ENCODE measurements at places on chromosomes 11 and 22.

DNA sequence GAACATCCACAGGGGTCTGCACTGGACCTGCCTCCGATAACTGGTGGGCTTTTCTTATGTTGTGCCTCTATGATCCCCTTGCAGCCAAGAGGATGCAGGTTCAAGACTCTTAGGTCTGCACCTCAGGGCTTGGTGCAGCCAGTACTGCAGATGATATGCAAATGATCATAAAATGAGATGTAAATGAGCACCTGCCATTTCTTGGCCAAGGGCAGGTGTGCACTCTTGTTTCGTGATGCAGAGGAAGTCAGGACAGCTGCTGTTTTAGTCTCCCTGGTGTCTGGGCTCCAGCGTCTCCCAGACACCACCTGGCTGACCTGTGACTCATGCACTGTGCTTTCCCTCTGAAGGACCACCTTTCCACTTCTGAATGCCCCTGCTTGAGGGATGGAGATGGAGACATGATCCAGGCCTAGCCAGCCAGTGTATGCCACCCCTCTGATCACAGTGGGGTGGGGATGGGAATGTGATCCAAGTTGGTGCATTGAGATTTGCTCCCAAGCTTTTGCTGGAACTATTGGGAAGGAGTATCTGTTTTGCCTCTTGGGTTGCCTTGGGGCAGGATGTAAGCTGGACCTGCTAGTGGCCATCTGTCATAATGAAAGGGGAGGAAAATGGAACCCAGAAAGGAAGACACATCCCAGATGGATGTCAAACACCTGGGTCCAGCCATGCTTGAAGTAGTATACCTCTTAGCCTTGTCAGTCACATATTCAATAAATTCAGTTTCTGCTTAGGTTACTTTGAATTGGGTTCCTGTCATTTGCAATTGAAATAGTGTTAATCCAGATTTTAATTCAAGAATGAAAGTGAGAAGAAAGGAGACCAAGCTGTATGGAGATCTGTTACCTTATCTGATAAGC lies 3.3 kb upstream of the KCNJ11 start:
- no peak overlapping the region for H3K27ac ChIP-seq
- H3K36me3 ChIP-seq = no peaks in the 10 kb centered on the region
- peaks cover 5% of the 10 kb centered on the region for H3K4me1 ChIP-seq

GRCh38 chr11:2218031-2218633 lies 46.5 kb upstream of the TH start:
- H3K4me1 ChIP-seq = peaks cover 25% of the 10 kb centered on the region
- H3K4me3 ChIP-seq = no peak overlapping the region
- no peaks in the 10 kb centered on the region for H3K36me3 ChIP-seq

- no peak for DNase-seq
- H3K36me3 ChIP-seq = no peaks in the 10 kb centered on the region
- no peak overlapping the region for H3K4me3 ChIP-seq
- peaks cover 19% of the 10 kb centered on the region for H3K4me1 ChIP-seq
- H3K27me3 ChIP-seq = no peaks in the 10 kb centered on the region
Observed at GRCh38 chr11:128407962-128408361, 179.4 kb downstream of the ETS1 start.

GRCh38 chr22:16601437-16602223 lies 9.0 kb upstream of the CCT8L2 start:
- H3K27ac ChIP-seq = peak overlapping the region; percentile 69
- DNase-seq = peak; percentile 27
- H3K4me3 ChIP-seq = no peak overlapping the region

- peak overlapping the region; percentile 4 for H3K27ac ChIP-seq
- H3K36me3 ChIP-seq = peaks cover 45% of the 10 kb centered on the region
- DNase-seq = no peak
- H3K27me3 ChIP-seq = no peaks in the 10 kb centered on the region
Observed at GRCh38 chr11:35178873-35179272, 39.9 kb downstream of the CD44 start.

DNA sequence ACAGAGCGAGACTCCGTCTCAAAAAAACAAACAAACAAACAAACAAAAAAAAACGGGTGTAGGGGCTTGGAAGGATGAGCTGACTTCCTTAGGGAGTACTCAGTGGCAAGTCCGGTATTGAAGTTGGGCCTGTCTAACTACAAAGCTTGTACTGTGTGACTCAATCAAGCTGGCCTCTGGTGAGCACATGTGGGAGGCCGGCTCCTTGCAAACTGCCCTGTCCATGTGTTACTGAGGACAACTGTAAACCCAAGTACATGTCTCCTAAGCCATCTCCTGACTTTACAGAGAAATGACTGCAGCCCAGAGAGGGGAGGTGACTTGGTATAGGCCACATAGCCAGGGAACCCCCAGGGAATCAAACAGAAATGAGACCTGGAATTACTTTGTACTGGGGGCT lies 11.6 kb downstream of the RIBC2 start:
- DNase-seq = no peak
- no peak overlapping the region for H3K27ac ChIP-seq
- H3K4me3 ChIP-seq = no peak overlapping the region
- H3K4me1 ChIP-seq = no peaks in the 10 kb centered on the region

DNA sequence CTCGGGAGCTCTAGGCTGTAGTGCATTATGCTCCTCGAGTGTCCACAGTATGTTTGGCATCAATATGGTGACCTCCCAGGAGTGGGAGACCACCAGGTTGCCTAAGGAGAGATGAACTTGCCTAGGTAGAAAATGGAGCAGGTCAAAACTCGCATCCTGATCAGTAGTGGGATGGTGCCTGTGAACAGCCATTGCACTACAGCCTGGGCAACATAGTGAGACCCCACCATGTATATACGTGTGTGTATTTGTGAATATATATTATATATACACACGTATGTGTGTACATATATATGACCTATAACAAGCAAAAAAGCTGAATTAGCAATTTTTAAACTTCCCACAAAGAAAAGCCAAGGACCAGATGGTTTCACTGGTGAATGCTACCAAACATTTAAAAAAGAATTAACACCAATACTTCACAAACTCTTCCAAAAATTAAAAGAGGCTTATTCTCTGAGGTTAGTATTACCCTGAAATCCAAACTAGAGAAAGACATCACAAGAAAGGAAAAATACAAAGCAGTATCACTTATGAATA lies 97.4 kb downstream of the RNF169 start:
- DNase-seq = no peak
- no peak overlapping the region for H3K27ac ChIP-seq

- H3K27ac ChIP-seq = no peak overlapping the region
- no peaks in the 10 kb centered on the region for H3K4me1 ChIP-seq
- H3K27me3 ChIP-seq = no peaks in the 10 kb centered on the region
Observed at GRCh38 chr11:120455487-120455886, 56.1 kb upstream of the GRIK4 start.

DNA sequence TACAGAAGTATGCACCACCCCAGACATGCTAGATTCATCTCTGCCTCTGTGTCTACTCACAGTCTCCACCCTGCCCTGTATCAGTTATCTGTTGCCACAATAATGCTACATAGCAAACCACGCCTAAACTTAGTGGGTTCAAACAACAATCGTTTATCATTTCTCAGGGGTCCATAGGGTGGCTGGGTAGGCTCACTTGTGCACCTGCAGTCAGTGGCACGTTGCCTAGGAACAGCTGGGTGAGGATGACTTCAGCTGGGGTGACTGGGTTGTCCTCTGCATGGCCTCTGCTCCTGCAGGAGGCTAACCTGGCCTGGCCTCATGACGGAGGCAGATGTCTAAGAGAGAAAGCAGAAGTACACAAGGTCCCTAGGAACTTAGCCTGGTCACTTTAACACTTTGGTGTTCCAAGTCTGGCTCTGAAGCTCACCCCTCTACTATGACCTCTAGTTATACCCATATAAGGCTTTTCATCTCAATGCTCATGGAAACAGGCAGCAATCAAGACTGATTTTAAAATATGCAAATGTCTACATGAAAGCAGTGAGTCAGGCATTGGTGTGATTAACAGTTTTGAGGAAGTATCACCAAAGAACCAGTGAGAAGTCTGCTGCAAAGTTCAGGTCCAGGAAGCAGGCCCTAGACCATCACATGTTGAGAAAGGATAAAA lies 10.7 kb downstream of the OLFML1 start:
- no peaks in the 10 kb centered on the region for H3K4me1 ChIP-seq
- no peaks in the 10 kb centered on the region for H3K36me3 ChIP-seq
- H3K27me3 ChIP-seq = no peaks in the 10 kb centered on the region

DNA sequence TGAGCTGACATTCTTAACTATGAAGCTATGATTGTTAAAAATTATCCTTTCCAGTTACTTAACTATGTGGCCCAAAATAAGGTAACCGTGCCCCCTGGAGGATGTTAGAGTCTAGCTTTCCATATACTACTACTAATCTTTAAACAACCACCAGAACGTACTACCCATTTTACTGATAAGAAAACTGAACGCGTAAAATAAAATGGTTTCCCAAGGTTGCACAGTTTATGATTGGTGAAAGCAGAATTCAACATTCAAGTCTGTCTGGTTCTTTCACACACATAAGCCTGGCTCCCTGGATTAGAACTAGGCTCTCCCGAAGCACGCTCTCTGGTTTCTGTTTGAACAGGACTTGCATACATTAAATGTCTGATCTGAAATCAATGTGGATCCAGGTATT lies 437.8 kb upstream of the CCDC90B start:
- H3K4me3 ChIP-seq = no peak overlapping the region
- no peak for DNase-seq
- H3K27ac ChIP-seq = no peak overlapping the region
- H3K4me1 ChIP-seq = no peaks in the 10 kb centered on the region

DNA sequence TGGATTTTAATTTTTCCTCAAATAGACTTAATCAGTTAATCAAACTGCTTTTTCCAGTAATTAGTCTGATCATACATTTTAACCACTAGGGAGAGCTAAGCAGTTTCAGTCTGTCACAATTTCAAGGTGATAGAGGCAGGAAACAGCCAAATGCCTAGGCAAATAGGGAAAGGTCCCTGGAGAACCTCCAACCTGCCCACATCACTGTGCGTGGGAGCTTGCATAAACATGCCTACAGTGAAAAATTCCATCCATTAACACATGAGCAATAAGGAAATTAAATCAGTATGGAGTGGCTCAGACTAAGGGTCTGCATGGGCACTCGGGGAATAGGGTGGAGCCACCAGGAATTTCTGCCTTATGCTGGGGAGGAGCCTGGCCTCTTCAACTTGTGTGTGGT lies 74.6 kb downstream of the AASDHPPT start:
- no peaks in the 10 kb centered on the region for H3K27me3 ChIP-seq
- no peak overlapping the region for H3K27ac ChIP-seq

DNA sequence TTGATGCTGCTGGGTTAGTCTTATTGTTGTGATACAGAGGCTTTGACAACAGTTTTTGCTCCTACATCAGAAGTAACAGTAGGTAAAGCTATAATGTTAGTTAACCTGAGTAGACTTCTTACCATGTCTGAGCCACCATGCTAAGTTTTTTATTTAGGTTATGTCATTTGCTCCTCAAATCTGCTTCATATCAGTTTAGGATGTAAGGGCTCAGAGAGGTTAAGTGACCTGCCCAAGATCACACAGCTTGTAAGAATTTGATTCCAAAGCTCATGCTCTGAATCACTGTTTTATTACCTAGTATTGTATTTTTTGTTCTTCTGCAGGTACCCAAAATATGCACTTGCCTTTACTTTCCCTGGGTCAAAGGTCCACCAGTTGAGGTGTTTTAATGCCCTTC lies 161.7 kb downstream of the COMMD9 start:
- no peaks in the 10 kb centered on the region for H3K27me3 ChIP-seq
- no peak overlapping the region for H3K27ac ChIP-seq
- no peaks in the 10 kb centered on the region for H3K36me3 ChIP-seq
- no peak for DNase-seq
- H3K4me1 ChIP-seq = no peaks in the 10 kb centered on the region
- H3K4me3 ChIP-seq = no peak overlapping the region

- no peak overlapping the region for H3K4me3 ChIP-seq
- H3K36me3 ChIP-seq = peaks cover 8% of the 10 kb centered on the region
- no peaks in the 10 kb centered on the region for H3K27me3 ChIP-seq
- DNase-seq = no peak
- no peaks in the 10 kb centered on the region for H3K4me1 ChIP-seq
- H3K27ac ChIP-seq = no peak overlapping the region
Observed at GRCh38 chr11:111798279-111798678, 32.1 kb upstream of the PPP2R1B start.

DNA sequence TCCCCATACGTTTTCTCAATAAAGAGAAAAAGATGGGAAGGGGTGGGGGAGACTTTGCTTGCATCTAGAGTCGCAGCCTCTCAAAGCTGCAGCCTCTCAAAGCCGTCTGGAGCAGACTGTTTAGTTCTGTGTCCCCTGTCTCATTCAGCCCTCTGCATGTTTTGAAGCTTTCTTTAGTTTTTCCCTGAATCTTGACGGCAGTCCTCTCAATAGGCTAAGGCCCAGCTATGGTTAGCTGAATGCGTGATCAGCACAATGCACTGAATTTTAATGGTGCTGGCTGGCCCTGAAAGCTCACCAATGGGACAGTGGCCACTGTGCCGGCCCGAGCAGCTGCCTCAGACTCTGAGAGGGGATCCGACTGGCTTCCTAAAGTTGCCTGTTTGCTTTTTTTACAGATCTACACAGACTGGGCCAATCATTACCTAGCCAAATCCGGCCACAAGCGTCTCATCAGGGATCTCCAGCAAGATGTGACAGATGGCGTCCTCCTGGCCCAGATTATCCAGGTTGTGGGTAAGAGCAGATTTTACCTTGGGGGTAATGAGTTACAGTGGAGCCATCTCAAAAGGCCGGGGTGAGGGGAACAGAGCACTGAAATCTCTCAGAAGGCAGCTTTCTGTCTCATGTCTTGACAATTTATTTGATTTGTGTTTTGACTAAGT lies 119.6 kb downstream of the NAV2 start:
- no peaks in the 10 kb centered on the region for H3K27me3 ChIP-seq
- H3K36me3 ChIP-seq = no peaks in the 10 kb centered on the region
- no peak for DNase-seq
- H3K27ac ChIP-seq = no peak overlapping the region
- no peaks in the 10 kb centered on the region for H3K4me1 ChIP-seq

Data from CD8-positive, alpha-beta memory T cell (primary cell).